ENCODE measurements at places on chromosomes 2 and 18.
A peak's percentile ranks its signal among the peaks of the same experiment; 100 is the strongest.

DNA sequence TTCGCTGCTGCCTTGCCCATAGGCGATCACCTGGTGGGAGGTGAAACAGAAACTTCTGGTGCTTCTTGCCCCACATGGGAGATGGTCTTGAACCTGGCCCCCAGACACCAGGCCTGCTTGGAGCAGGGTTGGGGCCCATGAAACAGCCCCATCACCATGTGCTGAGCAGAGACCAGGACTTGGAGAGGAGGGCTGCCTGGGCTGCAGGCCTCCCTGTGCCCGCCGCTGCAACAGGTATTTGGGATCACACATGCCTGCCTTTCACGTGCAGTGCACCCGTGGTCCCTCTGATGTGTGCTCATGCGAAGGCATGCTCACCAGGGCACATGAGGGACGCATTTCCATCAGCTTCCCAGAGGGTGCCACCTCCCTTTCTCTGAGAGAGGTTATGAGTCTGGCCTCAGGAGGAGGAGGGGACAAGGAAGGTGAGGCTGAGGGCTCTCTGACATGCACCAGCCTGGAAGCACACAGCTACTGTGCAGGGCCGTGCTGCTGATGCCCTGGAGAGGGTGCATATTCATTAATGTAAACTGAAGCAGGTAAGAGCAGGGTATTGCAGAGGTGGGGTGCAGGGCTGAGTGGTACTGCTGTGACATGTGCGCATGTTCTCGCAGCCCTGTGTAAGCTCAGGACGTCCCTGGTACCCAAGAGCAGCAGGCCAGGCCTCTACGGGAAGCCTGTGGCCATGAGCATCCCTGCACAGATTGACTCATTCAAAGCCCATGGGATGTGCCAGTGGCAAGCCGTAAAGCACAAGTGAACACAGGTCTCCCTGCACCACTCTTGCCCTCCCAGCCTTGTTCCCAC is 4.2 kb upstream of the OXER1 start:
- no peak for DNase-seq

- DNase-seq, result no peak
These were observed 275.5 kb downstream of the MBD2 start for GRCh38 chr18:53948991-53949390.

DNA sequence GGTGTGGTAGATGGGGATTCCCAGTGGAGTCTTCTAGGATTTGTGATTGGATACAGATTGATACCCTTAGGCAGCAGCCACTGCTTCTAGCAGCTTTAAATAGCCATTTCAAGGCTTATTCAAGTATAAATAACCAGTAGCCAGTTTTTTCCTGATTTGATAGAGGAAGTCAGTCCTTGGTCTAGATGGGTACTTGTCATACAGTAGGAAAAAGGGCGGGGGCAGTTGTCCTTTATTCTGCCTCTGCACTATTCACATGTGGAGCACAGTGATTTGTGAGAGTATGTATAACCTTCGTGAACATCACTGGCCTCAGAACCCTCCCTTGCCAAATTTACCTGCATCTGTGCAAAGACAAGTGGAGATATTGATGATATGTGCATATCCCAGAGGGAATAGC is 6.8 kb downstream of the PPP1CB start:
- no peak for DNase-seq

DNA sequence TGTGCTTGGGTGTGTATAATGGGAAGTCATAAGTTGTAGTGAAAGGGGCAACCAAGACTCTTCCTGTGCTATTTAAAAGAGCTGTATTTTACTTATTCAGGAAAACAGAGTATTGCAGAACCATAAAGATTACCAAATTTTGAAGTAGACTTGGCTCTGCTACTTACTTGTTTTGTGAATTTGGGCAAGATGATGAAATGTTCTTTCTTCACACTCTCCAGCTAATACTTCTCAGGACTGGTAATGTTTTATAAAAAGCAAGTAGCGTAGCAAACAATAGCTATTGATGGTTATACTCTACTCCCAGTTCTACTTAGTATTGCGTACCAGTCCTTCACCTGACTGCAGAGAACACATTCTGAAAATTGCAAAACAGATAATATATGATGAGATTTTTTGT is 374.1 kb downstream of the ARHGAP15 start:
- DNase-seq, result no peak

DNA sequence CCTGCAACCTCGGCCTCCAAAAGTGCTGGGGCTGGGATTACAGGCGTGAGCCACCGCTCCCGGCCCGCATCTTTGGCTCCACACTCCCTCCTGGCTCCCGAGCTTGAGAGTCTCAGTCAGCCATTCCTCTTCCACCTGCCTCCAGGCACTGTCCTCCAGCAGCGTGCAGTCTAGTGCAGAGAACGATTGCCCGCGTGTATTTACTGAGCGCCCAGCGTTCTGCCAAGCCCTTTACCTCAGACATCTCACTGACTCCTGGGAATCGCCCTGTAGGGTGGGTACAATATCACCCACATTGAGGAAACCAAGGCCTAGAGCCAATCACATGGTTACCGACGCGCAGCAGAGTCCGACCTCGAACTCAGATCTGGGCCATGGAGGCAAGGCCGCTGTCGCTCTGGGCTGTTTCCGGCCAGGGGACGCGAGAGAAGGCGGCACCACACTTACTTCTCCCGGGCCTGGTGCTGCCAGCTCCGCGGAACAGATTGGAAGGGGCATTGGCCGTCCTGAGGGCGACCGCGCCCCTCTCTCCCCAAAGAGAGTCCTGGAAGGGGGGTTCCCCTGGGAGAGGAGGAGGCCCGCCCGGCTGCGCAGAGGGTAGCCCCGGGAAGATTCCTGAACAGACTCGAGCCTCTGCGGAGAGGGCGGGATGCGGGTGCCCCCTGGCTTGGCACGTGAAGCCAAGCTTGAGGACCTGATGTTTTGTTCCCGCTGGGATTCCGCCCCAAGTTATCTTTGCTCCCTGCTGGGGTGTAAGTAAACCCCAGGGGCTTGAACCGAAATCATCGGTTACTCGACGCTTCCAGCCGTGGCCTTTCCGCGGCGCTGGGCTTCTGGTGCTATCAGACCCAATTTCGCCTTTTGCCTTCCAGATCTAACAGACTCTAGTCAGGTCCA is 5.2 kb upstream of the DLX2 start:
- DNase-seq, result no peak

- no peak for DNase-seq
These were observed 200.6 kb downstream of the PPP1R1C start for GRCh38 chr2:182186132-182186735.

- no peak for DNase-seq
These were observed 326.0 kb downstream of the TGIF1 start for GRCh38 chr18:3775996-3776395.

DNA sequence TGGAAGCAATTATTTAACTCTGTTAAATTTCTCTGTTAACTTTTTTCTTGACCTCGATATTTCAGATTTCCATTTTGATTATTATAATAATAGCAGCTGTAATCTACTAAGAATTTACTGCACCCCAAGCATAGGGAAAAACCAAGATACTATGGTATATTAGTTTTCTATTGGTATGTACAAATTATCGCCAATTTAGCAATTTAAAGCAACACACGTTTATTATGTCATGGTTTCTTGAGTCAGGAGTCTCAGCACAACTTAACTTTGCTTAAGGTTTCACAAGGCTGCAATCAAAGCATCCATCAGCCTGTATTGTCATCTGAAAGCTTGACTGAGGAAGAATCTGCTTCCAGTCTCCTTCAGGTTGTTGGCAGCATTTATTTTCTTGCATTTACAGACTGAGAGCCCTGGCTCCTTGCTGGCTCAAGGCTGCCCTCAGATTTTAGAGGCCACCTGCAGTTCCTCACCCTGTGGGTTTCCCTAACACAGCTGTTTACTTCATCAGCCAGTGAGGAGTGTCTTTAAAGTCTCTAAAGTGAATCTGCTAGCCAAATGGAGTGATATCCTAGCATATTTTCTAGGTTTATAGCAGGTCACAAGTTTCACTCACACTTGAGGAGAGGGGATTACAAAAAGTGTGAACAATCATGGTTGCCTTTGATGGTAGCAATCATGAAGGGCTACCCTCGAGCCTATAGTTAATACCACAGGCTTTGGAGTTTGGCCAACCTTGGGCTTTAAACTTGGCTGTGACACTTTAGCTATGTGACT is 4.4 kb upstream of the VPS54 start:
- DNase-seq, result no peak

DNA sequence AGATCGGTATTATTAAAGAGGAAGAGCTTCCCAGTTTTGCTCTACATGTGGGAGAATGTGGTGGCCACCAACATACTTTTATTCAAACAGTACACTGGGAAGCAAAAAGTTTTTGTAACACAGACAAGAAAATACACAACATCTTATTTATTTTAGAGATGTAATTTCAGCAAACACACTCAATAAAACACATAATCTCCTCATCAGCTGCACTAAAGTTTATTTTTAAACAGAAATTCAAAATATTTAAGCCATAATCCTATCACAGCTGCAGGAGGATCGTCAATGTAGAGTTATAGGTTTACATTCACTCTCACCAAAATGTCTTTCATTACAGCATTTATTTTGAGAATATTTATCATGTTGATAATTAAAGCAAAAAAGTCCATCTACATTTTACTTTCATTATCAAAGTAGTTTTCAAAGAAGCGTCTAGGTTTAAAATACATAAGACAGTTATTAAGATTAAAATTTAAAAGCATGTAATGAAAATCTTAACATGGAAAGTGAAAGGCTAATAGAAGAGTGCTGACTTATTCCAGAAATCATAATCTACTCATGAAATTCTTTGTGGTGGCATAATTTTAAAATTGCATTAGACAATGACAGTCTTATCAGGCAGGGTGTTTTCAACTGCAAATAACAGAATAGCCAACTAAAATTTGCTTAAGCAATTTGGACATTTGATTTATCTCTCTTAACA is 61.0 kb downstream of the ANKRD44 start:
- no peak for DNase-seq

DNA sequence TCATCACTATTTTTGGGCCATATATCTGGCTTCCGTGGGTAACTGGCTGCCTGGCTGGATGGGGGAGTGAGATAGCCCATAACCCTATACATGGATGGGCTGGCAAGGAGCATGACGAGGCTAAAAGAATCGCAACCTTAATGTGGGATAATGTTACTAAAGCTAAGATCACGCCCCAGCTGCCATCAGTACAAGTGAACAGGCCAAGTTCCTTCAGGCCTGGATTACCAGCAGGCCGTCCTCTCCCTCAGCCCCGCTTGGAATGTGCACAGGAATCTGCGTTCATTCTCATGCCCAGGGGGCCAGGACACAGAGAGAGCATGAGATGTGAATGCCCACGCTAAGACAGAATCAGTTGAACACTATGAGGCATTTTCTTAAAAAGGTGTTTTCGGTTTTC is 34.7 kb downstream of the RMC1 start:
- DNase-seq, result no peak

DNA sequence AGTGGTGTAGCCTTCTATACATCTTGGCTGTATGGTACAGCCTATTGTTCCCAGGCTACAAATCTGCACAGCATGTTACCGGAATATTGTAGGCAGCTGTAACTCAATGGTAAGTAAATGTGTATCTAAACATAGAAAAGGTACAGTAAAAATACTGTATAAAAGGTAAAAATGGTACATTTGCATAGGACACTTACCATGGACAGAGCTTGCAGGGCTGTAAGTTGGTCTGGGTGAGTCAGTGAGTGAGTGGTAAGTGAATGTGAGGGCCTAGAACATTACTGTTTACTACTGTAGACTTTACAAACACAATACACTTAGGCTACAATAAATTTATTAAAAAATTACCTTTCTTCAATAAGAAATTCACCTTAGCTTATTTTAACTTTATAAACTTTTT is 3.7 kb upstream of the MRPS9 start:
- DNase-seq, result no peak

GRCh38 chr2:124915567-124915966 is 890.5 kb downstream of the CNTNAP5 start:
- DNase-seq, result no peak

DNA sequence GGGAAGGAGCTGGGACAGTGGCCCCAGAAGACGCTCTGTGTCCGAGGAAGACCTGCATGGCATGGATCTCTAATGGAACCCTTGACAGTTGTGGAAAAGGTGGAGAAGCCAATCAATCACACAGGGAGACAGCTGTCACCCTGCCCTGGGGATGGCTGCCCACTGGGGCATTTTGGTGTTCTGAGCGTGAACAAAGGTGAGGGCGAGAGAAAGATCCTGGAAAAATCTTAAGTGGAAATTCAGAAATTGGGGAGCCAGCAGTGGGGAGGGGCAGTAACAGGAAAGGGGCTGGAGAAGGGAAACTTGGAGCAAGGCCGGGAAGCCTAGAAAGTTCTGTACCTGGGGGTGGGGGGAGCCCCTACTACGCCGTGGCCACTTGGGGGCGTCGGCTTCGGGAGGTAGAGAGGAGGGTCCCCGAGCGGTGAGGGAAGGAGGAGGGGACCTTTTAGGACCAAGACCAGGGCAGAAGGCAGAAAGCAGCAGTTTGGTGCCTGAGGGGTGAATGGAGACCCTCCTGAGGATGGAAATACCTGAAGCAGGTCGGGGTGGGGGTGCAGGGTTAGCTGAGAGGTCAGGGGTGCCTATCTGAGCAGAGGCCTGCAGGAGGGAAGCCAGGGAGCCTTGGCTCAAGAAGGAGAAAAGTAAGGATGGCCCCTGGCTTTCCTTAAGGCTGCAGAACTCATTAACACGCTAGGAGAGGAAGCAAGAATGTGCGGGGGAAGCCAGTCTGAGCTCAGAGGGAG is 30.0 kb downstream of the NGEF start:
- peak; percentile 45 for DNase-seq

DNA sequence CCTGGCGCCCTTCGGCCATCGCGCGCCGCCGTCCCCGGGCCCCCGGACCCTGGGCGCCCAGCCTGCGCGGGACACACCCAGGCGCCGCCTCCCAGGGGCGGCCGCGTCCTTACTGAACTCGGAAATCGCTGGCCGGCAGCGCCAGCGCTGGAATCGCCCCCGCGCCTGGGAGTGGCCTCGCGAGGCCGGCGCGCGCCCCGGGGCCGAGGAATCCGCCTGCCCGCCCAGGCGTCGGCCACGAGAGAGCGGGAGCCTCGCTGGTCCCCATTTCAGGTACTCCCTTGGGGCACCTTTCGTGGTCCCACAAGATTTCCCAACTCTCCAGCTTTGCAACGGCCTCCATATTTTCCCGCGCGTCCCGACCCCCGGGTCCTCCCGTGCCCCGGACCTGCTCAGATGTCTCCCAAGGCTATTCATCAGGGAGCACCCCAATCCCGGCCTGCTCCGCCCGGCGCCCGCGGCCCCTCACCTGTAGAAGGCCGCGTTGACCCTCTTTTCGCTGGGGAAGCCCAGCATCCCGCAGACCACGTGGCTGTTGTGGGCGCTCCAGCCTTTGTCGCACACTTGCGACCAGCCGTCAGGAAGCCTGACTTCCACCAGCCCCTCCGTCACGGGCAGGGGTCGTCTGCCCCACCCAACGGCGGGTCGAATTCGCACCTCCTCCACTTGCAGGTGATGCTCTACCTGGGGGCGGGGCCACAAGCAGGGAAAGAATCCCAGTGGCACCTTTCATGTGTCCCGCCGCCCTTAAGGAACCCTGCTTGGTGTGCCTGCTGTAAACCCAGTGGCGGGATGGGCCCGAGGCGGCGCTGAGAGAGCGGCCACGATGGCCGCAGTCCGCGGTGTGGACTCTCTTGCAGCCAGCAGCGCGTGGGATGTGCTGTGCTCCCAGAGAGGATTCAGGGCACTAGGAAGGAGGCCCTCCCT is 4.6 kb downstream of the LOXL3 start:
- no peak for DNase-seq

All from iPS DF 6.9 (cell line).